ENCODE measurements at places on chromosomes 5 and 9.

GRCh38 chr9:114311571-114312512 is 11.1 kb upstream of the ORM1 start:
- DNase-seq = no peak

- DNase-seq = no peak
Observed at GRCh38 chr5:72711351-72711750, 105.1 kb upstream of the TNPO1 start.

DNA sequence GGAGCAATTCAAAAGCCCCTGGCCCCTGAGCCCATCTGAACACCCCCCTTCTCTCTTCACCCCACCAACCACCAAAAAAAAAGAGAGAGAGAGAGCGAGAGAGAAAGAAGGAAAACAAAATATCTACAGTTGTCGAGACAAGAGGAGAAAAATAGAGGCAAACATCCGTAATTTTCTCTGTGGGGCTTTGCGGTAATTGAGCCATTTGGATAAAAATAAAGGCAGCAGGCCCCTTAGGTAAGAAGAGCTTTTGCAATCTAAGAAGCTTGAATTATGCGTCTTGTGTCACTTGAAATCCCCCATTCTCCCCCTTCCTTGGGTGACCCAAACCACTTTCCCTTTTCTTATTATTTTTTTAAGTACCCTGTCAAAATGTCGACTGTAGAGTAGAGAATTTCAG is 35.5 kb upstream of the FUBP3 start:
- DNase-seq = no peak

DNA sequence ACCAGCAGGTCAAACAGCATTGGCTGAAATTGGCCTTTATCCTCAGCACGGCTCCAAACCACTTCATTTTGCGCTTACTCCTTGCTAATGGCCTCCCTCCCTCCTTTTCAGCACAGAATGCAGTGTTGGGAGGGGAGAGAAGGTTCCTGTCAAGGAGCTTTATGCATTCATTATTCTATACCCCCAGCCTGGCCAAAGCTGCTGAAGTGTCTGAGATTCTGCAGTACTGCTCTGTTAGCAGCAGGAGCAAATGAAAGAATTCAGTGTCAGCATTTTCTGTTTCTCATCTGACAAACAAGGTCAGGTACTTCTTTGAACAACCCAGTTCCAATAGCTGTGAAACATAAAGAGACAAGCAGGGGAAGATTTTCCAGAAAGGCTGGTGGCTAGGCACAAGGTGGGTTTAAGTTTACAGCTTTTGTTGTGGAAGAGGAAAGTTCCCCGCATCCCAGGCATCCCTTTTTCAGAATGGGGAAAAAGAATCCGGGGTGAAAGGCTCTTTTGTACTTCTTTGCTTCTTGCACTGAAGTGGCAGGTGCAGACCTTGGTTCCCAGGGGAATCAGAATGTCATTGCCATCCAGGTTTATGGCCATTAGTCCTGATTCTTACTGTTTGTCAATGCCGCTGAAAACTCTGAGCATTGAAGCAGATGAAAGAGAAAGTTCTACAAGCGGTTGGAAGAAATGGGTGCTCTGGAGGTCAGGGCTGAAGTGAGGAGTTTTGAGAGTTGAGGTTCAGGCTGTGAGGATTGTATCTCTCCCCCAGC is 109.3 kb upstream of the APC start:
- peak; percentile 28 for DNase-seq

DNA sequence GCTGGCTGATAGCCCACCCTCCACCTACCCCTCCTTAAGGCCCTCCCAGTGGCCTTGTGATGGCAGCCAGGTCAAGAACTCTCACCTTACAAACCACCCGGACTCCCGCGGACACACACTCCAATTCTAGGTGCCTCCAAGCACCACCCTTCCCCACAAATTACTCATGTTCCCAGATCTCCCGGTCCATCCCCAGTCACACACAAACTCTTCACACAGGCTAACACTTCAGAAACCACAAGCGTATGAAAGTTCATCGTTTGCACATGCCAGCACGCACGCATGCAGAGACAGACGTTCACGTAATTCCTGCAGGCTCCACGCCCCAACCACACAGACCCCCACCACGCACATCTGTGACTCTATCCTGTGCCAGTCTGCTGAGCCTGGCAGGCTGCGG is 18.0 kb downstream of the NR5A1 start:
- no peak for DNase-seq

DNA sequence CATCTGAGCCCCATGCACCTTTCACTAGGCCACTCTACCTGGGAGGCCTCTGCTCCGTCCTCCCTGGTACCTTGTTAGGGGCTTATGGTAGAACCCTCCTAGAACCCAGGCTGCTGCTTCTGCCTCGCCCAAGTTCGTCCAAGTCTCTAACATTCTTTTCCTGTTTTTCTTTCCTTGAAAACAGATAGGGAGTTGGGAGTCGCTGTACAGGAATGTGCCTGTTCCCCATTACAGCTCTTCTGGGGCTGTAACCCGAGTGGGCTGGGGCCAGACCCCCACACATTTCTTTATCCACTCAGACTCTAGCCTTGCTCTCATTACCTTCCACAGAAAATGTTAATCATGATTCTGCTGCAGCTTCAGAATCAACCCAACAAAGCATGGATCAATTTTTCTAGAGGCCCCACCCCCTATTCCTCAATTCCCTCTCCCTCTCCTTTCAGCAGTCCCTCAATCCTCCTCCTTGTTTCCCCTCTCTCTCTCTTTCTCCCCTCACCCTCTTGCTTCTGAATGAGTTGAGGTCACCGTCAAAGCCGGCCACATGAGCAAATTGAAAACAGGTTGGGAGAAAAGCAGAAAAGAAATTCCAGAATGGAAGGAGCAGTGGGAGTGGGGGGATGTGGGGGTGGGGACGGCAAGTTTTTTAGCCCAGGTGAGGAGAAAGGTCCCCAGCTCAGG is 193.8 kb upstream of the TRIM32 start:
- DNase-seq = no peak

DNA sequence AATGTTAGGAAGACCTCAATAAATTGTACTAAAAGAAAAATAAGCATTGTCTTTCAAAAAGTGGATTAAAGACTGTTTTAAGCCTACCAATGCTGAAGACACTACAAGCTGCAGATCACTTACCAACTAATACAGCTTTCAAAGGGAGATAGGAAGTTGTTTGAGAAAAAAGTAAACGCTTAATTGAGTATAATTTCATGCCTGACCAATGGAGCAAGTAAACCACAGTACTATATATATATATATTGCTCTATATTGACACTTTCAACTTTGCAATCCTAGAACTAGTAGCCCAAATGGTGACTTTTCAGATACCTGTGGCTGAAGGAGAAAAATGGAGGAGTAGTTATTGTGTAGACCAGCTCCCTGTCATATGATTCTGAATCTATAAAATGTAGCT is 85.7 kb downstream of the FREM1 start:
- DNase-seq = no peak

DNA sequence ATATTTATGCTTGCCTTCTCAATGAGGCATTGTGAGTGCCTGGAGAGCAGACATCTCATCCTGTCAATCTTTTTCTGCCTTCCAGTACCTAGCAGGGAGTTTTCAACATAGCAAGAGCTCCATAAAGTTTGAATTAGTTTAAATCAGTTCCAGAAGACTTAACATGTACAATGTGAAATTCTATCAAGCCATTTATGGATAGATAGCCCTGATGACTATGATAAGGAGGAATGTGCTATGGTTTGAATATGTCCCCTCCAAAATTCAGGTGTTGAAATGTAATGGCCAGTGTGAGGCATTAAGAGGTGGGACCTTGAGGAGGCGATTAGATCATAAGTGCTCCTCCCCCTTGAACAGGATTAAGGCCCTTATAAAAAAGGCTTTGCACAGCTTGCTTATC is 306.9 kb upstream of the SMARCA2 start:
- DNase-seq = no peak

DNA sequence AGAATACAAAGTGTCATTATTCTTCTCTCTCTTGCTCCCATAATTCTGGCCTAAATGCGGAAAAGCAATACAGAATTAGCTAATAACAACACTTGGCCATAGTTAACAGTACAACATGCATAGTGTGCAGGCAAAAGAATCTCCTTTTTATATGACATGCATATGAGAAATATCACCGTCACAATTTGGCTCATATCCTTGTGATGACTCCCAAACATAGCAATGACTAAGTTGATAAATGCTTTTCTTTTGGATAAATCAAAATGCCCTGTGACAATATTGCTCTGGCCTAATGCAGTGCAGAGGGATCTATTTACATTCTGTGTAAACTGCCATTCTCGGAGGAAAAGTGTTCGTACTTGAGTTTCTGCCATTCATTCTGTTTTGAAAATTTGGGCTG is 121.9 kb upstream of the GHR start:
- DNase-seq = no peak

DNA sequence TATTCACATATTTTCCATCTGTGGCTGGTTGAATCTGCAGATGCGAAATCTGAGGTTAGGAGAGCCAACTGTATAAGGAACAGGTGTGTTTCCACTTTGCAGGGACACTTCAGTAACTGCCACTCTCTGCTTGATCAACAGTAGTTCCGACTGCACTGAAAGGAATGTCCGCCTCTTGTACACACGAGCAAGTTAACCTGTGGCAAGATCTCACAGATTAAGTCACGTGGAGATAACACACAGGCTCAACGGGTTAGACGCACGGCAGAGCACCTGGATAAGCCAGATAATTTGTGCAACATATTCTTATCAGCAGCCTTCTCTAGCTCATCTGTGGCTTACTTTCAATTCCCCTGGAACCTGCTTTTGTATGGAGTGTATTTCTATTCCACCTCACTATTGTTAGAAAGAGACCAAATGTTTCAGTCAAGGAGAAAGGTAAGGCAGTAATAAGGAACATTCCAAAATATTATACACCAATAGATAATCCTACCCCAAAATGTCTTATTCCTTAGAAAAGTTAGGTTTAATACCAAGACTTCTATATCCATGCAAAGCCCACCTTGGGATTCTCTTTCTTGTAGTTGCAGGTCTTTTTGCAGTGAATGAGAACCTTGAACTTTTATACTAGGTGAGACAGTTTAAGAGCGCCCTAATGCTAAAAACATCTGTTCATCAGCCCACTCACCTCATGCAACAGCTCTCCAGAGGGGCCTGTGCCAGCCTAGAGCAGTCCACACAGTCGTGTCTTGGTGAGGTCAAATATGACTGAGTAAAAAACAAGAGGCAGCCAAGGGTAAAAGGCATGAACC is 6.5 kb upstream of the C9 start:
- DNase-seq = no peak

DNA sequence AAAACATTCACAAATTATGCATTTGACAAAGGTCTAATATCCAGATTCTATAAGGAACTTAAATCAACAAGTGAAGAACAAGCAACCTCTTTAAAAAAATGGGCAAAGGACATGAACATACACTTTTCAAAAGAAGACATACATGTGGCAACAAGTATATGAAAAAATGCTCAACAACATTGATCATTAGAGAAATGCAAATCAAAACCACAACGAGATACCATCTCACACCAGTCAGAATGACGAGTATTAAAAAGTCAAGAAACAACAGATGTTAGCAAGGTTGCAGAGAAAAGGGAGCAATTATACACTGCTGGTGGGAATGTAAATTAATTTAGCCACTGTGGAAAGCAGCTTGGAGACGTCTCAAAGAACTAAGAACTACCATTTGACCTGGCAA is 38.9 kb upstream of the TNFSF15 start:
- DNase-seq = no peak
